Stimulated activated CD4-positive, alpha-beta T cell treated with anti-CD3 and anti-CD28 coated beads, Interleukin-4, amount 100 ng/mL, for 48 hours (primary cell): ENCODE measurements at places on chromosomes 12 and 14.
A peak's percentile ranks its signal among the peaks of the same experiment; 100 is the strongest.

GRCh38 chr14:73748858-73749357, 34.7 kb upstream of the PNMA1 start:
- no peak for DNase-seq

DNA sequence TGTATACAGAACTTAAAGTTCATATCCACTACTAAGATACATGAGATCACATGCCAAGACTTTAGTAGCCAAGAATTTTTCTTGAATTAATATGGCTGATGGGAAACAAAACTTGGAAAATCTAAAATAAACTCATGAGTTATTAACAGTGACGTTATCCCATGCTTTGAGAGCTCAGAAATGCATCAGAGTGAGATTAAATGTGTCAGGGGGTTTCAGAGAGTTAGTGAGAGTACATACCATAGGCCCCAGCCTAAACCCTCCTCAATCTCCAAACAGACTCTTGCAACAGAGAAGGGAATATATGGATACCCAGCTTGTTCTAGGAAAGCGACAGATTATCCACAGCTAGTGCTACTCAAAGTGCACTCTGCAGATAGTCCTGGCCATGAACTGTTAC, 19.3 kb downstream of the SLC35F4 start:
- no peak for DNase-seq

DNA sequence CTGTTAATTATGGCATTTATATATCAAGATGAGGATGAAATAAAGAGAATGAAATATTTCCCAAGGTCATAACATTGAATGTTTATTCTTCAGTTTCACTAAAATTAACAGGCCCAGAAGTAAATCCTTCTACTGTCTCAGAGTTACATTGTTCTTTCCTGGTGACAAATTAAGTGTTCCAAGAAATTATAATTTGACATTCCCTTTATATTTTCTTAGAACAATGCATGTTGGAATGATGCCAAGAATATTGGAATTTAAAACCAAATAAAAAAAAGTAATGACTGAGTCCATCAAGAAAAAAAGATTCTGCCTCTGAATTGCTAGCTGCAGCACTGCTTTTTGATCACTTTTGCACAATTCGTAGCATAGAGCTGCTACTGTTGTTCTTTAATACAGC, 152.1 kb downstream of the METTL25 start:
- no peak for DNase-seq

DNA sequence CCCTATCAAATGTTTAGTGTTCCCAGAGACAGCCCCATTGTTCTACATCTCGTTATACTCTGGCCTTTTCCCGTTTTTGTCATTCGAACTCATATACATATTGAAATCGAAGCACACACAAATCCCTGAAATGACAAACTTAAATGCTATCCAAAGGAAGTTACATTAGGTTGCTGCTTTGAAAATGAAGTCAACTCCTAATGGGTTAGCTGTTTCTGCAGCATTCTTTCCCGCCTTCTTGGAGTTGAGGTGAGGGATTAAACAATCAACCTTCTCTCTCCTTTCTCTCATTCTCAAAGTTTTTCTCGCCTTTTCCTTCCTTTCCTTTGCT, 642 bp upstream of the PHC1 start:
- no peak for DNase-seq

- DNase-seq: no peak
Measured at GRCh38 chr12:132397934-132398385, 68.6 kb upstream of the GALNT9 start.

DNA sequence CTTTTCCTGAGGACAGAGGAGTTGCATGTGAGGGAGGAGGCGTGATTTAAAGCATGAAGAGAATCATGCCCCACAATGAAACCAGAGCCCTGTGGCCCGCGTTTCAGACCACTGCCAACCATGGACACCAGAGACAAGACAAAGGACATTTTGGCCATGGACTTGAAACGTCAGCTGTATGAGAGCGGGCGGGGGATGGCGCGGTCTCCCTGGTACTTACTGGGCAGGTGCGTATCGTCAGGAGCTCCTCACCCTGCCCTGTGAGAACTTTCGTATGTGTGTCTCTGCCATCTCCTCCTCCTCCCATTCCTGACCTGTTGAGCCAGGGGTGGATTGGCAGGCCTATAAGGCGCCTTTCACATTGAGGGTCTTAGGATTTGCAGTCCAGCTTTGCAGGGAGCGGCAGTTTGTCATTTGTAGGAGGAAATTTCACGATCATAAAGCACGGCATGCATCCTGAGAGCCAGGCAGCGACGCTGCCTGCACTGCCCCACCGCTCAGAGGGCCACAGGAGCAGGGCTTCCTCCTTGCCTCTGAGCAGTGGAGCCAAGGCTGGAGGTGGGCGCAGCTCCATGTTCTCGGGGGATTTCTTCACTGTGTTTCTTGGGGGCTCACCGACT, 22.2 kb downstream of the SFSWAP start:
- DNase-seq: no peak

- DNase-seq: no peak
Measured at GRCh38 chr12:101881228-101881627, 3.8 kb downstream of the DRAM1 start.

- no peak for DNase-seq
Measured at GRCh38 chr12:121712190-121712460, 427 bp upstream of the TMEM120B start.

GRCh38 chr12:68043435-68043834, 54.2 kb downstream of the IFNG-AS1 start:
- no peak for DNase-seq

DNA sequence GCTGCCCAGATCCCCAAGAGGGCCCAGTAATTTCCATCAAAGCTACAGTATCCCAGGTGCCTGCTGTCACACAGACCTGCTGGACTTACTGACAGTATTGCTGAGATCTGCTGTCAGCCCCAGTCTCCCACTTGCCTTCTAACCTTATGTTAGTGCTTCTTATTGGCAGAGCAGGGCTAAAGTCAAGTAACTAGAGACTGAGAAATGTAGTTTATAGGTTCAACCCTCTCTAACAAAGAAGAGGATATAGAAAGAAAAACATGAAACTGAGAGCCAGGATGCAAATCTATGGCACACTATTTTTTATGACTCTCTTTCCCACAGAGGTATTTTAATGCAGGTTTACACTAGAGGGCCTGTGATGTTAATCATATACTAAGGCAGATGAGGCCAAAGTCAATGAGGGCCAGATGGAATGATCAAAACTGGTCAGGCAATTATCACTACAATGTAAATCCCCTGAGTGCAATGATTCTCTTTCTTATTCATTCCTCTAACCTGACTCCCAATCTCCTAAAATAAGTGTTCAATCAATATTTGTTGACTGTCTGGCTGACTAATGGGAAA, 781.9 kb downstream of the VRK1 start:
- no peak for DNase-seq

DNA sequence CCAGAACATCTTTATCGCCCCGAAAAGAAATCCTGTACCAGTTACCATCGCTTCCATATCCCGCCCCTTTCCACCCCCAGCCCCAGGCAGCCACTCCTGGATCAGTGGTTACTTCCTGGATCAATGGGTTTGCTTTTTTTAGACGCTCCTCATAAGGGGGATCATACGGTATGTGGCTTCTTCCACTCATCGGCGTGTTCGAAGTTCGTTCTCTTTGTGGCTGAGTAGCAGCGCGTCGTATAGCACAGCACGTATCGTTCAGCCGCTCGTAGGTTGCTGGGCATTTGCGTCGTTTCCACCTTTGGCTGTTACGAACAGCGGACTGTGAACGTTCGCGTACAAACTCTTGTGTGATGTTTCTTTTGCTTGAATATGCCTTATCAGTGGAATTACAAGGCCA, 1.8 kb downstream of the NOC4L start:
- DNase-seq: no peak

GRCh38 chr12:50589650-50590435, 85.1 kb downstream of the DIP2B start:
- DNase-seq: peak; percentile 13

DNA sequence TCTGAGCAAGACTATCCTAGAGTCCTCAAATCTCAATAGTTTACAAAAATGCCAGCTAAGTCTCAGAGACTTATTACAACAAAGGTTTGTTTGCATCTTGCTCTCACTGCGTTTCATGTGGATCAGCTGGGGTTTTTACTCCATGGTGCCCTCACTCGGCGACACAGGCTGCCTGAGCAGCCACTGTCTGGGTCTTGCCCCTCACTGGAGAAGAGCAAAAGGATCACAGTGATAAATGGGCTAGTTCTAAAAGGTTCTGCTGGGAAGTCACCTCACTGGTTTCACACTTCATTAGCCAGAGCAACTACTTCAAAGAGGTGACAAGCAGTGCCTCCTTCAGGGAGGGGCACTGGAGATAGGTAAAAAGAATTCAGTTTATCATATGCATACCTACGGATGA, 392.0 kb downstream of the RPL10L start:
- DNase-seq: no peak

GRCh38 chr12:123030686-123031085, 50.2 kb downstream of the ARL6IP4 start:
- DNase-seq: no peak

DNA sequence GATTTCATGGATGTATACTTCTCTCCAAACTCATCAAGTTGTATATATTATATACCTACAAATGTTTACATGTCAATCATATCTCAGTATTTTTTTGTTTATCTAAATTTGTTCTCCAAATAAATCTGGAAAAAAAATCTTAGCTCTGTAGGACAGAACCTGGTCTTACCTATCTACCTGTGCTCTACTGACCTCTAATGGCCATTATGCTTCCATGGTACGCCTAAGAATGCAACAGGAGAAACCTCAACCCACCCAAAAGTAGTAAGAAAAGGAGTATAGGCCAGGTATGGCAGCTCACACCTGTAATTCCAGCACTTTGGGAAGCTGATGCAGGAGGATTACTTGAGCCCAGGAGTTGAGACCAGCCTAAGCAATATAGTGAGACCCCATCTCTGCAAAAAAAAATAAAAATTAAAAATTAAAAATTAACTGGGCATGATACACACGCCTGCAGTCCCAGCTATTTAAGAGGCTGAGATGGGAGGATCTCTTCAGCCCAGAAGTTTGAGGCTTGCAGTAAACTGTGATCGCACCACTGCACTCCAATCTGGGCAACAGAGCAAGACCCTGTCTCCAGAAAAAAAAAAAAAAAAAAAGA, 8.7 kb downstream of the OR11H4 start:
- no peak for DNase-seq

- DNase-seq: no peak
Measured at GRCh38 chr14:58634406-58635090, 3.2 kb upstream of the DACT1 start.

DNA sequence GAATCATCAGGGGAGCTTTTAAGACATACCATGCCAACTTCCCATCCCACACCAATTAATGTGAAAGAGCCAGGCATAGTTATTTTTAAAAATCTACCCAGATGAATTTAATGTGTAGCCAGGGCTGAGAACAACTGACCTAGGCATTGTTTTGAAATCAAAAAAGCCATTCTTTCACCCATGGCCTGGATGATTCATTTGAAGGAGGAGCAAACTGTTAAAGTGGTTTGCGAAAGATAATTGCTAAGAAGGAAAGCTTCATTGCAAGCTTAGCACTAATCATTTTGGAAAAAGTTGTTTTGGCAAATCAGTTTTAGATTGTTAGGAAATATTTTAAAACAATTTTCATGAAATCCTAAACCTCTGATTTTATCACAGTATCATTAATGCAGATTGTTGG, 2.1 kb upstream of the GTSF1 start:
- no peak for DNase-seq

DNA sequence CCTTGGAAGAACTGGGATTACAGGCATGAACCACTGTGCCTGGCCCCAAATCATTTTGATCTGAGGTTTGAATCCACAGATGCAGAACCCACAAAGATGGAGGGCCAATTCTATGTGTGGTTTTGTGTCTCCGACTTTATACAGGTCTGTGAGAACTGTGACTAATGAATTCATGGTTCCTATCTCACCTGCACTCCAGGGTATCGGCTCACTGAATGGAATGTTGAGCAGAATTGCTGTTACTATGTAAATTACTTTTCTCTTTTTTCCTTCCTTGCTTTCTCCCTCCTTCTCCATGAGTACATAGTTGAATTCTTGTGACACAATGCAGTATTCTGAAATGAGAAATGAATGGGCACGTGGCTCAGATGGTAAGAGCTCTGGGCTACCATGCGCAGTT, 21.1 kb upstream of the GALNT16 start:
- no peak for DNase-seq

GRCh38 chr12:94781835-94782234, 131.5 kb upstream of the TMCC3 start:
- DNase-seq: no peak

GRCh38 chr12:45944771-45945170, 45.6 kb downstream of the SCAF11 start:
- DNase-seq: no peak

DNA sequence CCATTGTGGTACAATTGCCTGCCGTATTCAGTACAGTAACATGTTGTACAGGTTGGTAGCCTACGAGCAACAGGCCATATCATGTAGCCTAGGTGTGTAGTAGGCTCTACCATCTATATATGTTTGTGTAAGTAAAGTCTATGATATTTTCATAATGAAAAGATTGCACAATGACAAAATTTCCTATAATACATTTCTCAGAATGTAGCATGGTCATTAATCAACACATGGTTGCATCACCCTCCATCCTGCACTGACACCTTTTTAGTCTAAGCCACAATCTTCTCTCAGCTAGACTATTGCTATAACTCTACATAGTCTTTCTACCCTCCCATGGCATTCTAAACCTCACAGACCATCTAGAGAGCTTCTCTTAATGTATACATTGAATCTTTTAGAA, 158.5 kb upstream of the HMGA2 start:
- no peak for DNase-seq

- DNase-seq: no peak
Measured at GRCh38 chr14:95763875-95764274, 50.0 kb upstream of the TCL1A start.

GRCh38 chr12:92802906-92803305, 100.1 kb downstream of the PLEKHG7 start:
- no peak for DNase-seq

DNA sequence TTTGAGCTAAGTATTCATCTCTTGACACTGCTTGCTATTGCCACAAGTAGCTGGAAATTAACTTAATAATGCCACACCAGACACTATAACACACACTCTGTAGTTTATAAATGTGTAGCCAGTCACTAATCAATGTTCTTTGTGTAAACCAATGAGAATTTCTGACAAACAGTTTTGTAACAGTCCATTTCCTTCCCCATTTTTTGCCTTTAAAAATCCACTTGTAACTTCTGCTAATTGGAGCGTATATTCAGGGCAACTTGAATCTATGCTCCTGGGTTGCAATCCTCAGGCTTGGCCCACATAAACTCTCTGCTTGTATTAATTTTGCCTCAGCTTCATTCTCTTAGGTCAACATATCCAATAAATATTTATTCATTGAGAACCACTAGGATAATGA, 125.0 kb upstream of the DHRS4 start:
- DNase-seq: no peak

GRCh38 chr12:77923882-77924281, 93.2 kb downstream of the NAV3 start:
- DNase-seq: no peak

GRCh38 chr14:21723431-21724045, 49.9 kb upstream of the OR4E1 start:
- DNase-seq: peak; percentile 16

DNA sequence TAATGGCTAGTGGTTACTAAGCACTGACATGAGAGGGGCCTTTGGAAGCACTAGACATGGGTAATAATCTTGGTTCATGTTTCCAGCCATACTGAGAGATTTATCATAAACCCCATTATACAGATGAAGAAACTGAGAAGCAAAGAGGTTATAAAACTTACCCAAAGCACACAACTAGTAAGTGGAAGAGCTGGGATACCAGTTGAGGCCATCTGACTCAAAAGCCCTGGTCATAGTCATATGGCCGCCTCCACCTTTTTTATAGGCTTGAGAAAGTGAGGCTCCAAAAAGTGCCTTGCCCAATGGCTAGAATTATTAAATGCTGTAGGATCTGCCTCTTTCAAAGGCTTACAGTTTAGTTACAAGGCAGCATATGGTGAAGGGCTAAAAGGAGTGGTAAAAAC, 944 bp downstream of the TXNRD1 start:
- DNase-seq: no peak
